Astrocyte of the cerebellum (primary cell): ENCODE measurements at places on chromosomes 4 and X.
A peak's percentile ranks its signal among the peaks of the same experiment; 100 is the strongest.

DNA sequence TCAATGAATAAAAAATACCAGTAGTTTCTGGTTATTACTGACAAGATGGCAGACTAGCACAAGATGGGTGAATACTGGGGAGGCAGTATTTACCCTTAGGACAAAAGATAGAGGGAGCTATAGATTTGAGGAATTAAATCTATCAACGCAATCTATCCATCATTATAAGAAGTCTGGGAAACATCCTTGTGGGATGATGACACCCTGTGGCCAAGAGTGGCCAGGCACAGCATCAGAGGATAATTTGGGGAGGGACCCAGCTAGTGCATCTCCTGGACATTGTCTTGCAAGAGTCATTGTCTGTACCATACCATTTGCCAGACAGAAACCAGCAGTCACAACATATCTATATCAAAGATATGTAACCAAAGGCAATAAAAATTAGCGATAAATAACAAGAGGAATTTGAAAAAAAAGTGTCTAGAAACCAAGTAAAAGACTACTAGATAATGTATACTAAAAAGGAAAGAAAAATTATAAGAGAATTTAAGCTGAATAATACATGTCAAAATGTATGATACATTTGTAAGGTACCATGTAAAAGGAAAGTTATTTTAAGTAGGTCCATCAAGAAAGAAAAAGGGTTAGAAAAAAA, 22.9 kb downstream of the KCTD8 start:
- no peak for DNase-seq

DNA sequence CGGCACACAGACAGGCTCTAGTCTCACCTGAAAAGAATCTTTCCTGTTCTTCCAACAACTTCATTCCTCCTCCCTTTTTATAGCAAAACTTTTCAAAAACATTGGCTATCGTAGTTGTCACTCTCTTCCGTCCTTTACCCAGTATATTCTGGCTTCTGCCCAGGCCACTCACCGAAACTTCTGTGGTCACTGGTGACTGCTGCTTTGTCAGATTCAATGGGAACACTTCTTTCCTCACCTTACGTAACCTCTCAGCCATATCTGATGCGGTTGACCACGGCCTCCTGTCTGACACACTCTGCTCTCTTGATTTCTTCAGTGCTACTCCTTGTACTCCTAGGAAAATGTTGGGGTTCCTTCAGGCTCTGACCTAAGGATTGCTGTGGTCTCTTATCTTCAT, 9.2 kb upstream of the RNF150 start:
- no peak for DNase-seq

DNA sequence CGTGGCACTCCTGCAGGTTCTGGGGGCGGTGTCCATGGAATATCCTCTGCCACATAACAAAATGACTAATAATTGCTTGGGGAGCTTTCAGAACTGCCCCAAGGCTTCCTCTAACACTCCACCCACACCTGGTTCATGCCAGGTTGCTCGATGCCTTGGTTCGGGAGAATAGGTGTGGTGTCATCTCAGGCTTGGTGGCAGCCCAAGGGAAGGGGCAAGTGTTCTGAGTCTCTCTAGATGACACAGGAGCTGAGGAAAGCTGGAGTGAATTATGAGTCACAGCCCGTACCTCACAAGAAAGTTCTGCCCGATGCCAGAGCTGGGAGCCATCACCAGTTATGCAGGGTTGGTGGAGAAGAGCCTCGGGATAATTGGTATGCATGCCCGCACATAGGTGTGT, 14.7 kb downstream of the FTSJ1 start:
- no peak for DNase-seq

GRCh38 chr4:153509724-153510123, 43.6 kb downstream of the TMEM131L start:
- no peak for DNase-seq

DNA sequence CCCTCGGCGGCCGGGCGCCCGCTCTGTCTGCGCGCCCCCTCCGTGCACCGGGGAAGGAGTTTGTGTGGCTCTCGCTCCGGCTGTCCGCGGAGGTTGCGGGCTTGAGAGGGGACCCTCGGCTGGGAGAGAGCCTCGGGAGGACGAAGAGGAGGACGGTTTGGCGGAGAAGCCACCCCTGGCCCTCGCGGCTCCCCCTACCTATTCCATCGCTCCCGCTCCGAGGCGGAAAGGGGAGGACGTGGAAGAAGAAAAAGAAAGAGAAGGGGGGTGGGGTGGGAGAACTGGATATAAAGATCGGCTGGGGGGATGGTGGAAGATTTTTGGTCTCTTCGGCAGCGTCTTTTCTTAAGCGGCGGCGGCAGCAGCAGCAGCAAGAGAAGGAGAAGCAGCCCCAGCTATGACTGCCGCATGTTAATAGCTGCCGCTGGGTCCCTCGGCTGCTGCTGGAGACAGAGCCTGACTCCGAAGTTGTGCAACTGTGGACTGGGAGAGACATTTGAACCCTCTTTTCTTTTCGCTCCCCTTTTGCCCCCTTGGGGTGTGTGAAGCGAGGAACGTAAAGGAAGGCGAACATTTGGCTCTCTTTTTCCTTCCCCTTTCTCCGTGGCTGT, 895 bp downstream of the ADGRL3 start:
- DNase-seq = no peak

GRCh38 chrX:830532-830931, 199.9 kb downstream of the SHOX start:
- DNase-seq = no peak

DNA sequence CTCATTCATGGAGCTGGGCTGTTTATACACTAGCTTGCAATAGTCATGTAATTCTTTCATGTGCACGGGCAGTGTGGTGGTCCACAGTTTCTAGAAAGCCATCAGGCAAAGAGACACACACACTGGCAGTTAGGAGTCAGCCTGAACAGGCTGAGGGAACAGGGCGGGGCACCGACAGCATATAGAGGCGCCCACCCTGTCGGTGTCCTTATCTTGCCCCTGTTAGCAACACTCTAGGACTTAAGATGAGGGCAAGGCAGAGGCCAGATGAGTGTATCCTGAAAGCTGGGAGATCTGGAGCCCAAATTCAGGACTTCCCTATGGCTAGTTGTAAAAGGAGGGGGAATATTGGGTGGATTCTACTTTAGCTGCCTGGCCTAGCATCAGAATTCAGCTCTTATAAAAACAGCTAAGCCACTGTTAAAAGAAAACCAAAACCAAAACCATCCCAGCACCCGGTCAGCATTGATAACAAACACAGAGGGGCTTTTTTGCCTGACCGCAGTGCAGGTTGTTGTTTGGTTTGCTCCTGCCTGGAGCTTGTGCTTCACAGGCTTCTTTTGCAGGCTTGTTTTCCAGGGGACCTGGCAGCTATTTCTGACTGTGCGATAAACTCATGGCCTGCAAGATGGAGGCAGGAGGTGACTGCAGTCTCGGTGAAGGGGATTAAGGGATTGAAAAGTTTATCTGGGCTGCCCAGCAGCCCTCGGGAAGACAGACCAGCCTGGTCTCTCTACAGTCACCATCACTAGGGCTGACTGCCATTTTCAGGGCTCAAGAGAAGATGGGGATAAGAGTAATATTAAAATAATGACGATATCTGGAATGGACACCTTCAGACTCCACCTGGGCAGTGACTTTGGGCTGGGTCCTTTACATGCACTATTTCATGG, 638.9 kb downstream of the MID1IP1 start:
- DNase-seq = no peak

DNA sequence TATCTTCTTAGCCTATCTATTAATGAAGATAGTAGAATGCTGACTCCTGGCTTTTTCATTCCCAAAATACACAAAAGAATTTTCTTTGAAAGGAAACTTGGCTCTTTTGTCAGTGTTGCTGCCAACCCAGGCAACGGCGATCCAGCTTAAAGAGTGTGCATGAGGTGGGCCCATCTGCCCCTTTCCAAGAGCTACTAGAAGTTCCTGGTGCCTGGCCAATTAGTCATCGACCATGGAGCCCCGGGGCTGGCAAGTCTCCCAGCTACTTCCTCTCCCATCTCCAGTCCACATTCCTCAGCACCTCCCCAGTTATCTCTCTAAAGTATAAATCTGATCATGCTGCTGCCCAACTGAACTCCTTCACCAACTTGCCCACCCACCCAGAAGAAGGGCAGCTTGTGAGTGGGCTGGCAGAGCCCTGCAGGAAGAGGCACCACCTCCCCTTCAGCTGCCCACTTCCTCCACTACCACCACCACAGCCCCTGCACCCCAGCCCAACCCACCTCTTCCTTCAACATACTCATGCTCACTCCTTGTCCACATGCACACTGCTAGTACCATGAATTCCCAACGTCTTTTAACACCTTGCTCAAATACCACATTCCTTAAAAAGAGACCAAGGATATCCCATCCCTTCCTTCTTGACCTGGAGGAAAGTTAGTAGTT, 158.2 kb upstream of the MAP3K15 start:
- DNase-seq = peak; percentile 92

DNA sequence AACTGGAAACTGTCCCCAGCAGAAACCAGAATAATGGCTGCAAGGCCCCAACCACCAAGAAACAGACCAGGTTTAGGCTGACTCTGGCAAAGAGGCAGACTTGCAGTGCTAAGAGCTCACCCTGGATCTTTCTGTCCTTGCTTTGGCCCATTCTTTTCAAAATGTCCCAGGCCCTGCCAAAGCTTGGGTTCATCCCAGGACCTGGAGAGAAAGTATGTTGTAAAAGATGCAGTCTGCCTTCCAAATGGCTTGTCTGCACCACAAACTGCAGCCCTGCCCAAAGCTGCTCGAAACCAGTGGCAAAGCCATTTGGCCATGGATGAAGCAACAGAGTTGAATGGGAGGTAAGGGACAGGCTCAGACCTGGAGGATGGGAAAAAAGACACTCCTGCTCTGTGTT, 38.0 kb upstream of the LNX1 start:
- no peak for DNase-seq

DNA sequence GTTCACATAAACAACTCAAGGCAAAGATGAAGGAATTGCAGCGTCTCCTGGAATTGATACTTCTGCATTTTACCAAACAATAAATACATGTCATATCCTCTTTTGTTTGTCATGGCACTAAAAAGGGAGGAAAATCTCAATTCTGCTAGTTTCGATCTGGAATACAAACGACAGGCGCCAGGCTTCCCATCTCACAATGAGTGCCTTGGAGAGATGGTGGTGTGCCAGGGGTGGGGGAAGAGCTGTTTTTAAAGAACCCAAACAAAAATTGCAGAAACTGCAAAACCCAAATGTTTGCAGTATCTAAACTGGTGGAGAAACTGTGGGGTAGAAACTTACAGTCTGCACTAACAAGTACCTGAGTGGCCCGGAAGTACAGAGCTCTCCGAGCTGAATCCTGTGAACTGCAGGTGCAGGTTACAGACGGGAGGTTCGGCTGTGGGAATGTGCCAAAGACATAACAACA, 53.0 kb upstream of the KLF3 start:
- DNase-seq = no peak
